ENCODE measurements at places on chromosomes 6 and 20.
A peak's percentile ranks its signal among the peaks of the same experiment; 100 is the strongest.

GRCh38 chr6:156980948-156981347 is 203.8 kb downstream of the ARID1B start:
- no peak for DNase-seq

- no peak for DNase-seq
Measured at GRCh38 chr6:82066196-82066595, 181.3 kb downstream of the IBTK start.

DNA sequence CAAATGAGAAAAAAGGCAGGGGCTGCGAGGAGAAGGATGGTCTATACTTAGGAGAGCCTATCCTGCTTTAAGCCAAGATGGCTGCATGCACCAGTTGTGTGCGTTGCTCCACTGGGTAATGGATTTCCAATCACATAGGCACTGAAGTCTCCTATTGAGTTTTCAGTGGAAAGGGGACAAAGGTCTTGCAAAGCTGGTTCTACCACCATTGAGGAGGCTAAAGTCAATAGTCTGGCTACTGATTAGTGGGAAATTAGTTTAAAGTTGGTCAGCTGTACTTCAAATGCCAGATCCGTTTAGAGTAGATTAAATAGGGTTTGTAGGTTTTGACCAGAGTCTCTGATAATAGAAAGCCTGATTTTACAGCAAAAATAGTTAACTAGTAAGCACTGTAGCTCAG is 104.9 kb downstream of the SESN1 start:
- no peak for DNase-seq

- DNase-seq: no peak
Measured at GRCh38 chr6:102759415-102759814, 1365.9 kb downstream of the GRIK2 start.

GRCh38 chr20:59819496-59820203 is 113.8 kb downstream of the SYCP2 start:
- DNase-seq: no peak

- peak; percentile 25 for DNase-seq
Measured at GRCh38 chr20:4082406-4083097, 67.2 kb upstream of the RNF24 start.

DNA sequence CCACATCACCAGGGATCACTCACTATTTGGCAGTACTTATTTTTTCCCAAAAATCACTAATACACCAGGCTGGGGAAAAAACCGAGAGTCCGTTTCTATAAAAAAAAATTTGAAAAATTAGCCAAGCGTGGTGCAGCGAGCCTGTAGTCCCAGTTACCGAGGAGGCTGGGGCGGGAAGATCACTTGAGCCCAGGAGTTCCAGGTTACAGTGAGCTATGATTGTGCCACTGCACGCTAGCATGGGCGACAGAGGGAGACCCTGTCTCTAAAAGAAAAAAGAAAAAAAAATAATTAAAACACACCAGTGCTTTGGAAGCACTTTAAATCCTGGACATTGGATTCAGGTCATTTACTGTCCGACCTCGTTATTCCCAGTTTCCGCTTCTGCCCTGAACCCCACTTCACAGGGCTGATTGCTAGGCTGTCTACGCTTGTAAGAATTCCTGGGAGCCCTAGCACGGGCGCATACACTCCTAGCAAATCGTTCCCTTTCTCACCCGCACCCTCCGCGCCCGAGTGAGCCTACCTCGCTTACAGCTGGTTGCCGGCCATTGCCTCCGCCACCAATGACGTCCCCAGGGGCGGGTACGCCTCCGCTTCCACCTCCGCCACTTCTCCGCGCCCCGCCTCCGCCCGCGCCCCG is at the start of gene TPMT:
TPMT (minus strand) TSS at position 571 of the 643 bp plus-strand sequence. CDS start 5,950 bp downstream, outside the sequence.
- peak; percentile 31 for DNase-seq

GRCh38 chr6:126926926-126927325 is 191.5 kb upstream of the RSPO3 start:
- DNase-seq: no peak

- no peak for DNase-seq
Measured at GRCh38 chr6:455835-456234, 64.3 kb downstream of the IRF4 start.

DNA sequence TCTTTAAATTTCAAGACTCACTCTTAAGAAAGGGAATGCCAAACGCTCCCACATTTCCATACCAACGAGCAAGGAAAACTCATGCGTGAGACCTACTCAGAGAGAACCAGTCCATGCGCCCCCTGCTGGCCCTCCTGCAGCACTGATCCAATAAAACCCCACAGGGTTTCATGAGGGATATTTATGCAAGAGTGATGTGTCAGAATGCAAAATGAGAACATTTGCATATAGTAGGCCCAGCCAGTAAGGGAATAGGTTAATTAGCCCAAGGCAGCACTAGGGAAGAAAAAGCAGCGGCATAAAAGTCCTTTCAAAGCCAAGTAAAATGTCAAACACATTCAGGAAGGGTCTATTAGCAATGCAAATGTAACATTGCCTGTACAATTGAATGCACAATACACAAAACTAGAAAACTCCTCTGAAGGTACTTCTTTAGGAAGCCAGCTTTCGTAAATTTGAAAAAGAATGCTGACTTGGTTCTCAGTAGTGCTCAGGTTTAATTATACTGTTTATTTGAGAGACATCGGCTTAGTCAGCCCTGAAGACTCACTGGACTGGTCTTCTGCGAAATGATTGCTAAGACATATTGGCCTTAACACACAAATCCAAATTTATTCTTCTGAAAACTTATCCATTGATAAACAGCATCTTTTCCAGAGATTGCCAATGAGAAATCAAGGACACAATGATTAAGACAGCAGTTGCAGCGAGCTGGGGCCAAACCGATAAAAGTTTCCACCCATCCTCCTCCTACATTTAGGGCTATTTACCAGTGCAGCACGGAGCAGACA is 93.2 kb downstream of the GMPR start:
- peak; percentile 72 for DNase-seq

DNA sequence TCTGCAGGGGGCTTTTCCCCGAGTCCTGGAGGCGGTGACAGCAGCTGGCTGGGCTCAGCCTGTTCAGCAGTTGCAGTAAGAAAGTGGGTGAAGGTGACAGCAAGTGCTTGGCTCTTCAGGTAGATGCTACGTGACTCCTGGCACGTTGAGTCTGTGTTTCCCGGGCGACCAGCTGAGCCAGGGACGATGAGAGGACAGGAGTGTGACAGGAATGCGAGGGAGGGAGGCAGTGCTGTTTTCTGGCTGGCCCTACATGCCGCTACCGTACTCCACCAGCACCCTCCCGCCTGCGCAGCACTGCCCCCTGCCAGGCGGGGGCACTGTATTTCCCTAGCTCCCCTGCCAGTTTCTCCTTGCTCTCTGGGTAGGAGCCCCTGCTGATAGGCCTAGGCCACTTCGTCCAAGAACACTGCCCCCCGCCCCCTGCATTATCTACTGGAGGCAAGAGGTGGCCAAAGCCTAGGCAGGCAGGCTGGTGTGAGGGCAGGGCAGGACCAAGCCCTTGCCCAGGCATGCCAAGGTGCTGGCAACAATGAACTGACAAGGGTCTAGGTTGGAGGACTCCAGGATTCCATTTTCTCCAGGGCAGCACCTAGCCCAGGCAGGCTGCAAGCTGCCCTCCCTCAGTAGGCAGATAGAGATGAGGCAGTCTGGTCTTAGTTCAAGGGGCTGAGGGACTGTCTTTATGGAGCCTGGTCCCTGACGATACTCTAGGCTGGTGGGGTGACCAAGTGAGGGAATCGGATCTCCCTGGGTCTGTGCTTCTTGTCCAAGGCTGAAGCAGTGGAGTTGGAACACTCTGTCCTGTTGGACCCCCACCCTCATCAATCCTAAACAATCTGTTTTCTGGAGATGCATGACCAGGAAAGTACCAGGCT is 19.2 kb downstream of the MRPS18A start:
- peak; percentile 75 for DNase-seq

- no peak for DNase-seq
Measured at GRCh38 chr6:107784669-107785068, 39.4 kb downstream of the SCML4 start.

DNA sequence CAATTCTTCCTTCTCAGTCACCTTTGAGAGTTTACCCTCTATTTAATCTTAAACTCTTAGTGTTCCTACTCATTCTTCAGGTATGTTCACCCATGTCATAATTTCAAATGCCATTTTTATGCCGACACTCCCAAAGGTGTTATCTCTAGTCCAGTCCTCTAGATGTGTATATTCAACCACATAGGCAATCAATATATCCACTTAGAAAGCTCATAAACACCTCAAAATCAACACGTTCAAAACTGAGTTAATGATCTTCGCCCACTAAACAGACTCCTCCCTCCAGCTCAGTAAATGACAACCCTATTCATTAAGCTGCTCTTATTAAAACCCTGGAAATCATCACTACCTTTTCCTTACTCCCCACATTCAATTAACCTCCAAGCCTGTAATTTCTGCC is 6.4 kb downstream of the OSTM1 start:
- DNase-seq: no peak

DNA sequence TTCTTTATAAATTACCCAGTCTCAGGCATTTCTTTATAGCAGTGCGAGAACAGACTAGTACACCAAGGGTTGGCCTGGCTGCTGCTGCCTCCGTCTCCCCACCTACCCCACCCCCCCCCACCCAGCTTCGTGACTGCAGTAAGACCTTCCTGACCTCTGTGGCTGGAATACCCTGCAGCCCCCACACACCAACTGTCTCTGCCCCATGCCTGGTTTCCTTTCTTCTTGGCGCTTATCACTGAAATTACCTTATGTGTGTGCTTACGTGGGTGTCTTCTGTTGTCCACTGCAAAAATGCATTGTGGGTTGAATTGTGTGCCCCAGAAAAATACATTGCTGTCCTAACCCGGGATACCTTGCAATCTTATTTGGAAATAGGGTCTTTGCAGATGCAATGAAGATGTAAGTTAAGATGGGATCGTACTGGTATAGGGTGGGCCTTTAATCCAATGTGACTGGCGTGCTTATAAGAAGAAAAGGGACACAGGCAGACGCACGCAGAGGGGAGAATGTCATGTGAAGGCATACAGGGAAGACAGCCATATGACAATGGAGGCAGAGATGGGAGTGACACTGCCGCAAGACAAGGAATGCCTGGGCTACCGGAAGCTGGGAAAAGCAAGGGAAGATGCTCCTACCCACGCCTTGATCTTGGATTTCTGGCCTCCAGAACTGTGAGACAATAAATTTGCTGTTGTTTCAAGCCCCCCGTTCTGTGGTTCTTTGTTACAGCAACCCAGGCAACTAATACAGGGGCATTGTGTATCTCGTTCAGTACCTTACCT is 15.4 kb downstream of the SYNJ2 start:
- no peak for DNase-seq

DNA sequence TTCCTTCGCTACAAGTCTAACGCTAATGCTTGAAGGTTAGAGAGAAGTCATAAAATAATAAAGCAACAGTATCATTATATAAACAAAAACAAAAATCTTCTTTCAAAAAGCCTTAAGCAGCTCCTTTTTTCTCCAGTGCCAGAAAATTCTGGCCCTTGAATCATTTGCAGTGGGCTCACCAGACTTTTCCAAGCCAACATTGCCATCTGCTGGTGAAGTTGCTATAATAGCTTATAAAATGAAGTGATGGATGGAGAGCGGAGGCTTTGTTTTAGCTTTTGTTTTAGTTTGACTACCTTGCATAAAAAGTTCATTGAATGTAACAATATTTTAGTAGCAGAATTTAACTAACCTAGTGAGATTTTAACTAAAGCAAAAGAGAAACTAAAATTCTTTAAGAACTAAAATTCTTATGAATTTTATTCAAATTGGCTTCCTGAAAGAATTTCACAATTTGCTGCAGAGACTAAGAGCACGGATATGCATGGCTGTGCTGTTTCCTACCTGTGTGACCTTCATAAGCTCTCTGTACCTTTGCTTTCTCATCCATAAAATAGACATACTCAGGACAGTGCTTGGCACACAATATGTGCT is 44.8 kb upstream of the SLC2A12 start:
- DNase-seq: peak; percentile 69

GRCh38 chr20:1001911-1002681 is at the start of gene RSPO4:
TSS of gene RSPO4 (minus strand) at chr20:1002311. CDS start at chr20:1002164, 147 bp downstream.
- no peak for DNase-seq

- no peak for DNase-seq
Measured at GRCh38 chr6:107443608-107444267, 15.6 kb downstream of the PDSS2 start.
